ENCODE measurements at places on chromosomes 12 and 14.

DNA sequence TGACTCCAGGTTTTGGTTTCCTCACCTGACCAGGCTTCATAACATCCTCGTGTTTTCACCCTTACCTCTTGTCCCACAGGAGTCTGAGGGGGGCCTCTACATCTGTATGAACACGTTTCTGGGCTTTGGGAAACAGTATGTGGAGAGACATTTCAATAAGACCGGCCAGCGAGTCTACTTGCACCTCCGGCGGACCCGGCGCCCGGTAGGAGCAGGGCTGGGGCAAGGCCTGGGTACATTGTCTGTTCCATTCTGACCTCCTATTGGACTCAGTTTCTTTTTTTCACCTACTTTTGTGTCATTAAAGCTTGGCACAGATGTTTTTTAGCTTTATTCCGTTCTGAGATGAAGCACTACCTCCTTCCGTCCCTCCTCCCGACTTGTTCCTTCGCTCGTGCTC lies 3.4 kb downstream of the USP5 start:
- peaks cover 18% of the 10 kb centered on the region for H3K4me1 ChIP-seq
- no peak overlapping the region for H3K4me3 ChIP-seq
- no peak overlapping the region for H3K27ac ChIP-seq

GRCh38 chr14:74983343-74983742 lies 19.4 kb upstream of the EIF2B2 start:
- no peaks in the 10 kb centered on the region for H3K4me1 ChIP-seq
- H3K27me3 ChIP-seq = no peaks in the 10 kb centered on the region
- H3K36me3 ChIP-seq = no peaks in the 10 kb centered on the region
- no peak overlapping the region for H3K27ac ChIP-seq
- no peak for DNase-seq

- no peaks in the 10 kb centered on the region for H3K27me3 ChIP-seq
- DNase-seq = no peak
- no peaks in the 10 kb centered on the region for H3K36me3 ChIP-seq
- peaks cover 22% of the 10 kb centered on the region for H3K4me1 ChIP-seq
These were observed 1.1 kb downstream of the CNIH1 start for GRCh38 chr14:54440037-54440436.

DNA sequence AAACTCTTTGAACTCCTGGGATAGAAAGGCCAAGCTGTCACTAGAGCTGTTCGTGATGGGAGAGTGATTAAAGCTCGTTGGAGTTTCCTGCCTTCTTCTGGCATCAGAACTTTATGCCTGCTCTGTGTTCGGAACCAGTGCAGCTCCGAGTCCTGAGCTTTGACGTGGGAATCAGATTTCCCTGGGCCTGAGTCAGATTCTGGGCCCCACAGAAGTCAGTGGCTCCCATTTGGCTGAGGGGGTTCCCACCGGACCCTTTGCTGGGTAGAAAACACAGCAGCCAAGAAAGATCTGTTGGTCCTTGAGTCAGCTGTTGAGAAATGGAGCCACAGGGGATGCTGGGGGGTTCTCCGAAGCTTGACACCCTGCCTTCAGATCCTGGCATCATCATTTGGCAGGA lies 238.0 kb downstream of the CHST11 start:
- peaks cover 37% of the 10 kb centered on the region for H3K4me1 ChIP-seq
- H3K36me3 ChIP-seq = no peaks in the 10 kb centered on the region
- H3K27me3 ChIP-seq = no peaks in the 10 kb centered on the region
- H3K4me3 ChIP-seq = no peak overlapping the region
- no peak for DNase-seq

All from CD8-positive, alpha-beta memory T cell (primary cell).